ENCODE measurements at places on chromosomes 12 and 14. TPM values are rescaled to one million over a fixed set of nuclear protein-coding genes. Genes with fewer than 3 reads are reported as not detected.

IKZF4 gene
- 2.0 TPM for total RNA-seq

DNA sequence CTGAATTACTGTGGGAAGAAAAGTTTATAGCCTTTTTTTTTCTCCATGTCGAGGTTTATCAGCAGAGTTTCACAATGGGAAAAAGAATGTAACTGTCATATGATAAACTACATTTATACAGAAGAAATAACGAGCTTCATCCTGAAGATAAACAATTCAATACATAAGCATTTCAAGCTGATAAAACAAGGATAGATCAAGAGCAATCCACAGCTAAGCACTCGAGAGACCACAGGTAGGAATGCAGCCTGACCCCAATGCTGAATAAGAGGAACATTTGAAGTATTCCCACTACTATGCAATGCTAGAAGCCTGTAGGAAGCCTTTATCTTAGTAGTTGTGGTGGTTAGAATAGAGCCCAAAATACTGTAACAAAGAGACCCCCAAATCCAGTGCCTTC is 32.6 kb upstream of the DAAM1 start:
- no peak for DNase-seq

GRCh38 chr14:102606296-102606695 is 13.8 kb downstream of the RCOR1 start:
- no peak for DNase-seq

LAG3 gene
- total RNA-seq: 0.49 TPM

DNA sequence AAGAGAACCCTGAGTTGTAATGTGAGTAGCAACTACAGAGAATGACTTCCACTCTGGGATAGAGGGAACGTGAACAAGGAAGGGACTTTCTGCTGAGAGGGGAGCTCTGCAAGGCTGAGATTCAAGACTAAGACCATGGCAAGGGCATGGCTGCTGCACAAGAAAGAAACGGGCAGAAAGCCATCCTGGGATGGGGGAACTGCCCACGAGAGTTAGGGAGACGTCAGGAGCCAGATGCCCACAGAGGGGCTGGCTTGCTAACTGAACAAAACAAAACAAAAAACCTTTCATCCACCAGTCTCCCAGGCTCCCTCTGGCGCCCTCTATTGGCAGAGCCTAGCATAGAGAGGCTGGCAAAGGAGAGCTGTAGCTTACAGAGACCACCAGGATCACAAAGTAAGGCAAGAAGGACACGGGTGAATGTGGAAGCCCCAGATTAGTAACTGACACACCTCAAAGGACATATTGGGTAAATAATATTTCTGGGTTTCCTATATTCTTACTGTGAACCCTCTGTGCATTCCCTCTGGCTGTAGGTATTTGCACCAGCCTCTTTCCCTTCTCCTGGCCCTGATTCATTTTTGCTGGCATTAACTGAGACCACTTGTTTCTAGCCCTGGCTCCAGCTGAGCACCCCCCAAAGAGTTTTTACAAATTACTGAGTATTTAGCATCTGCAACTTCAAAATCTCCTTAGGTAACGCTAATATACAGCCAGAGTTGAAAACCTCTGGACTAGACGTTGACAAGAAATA is 338.3 kb downstream of the EMP1 start:
- DNase-seq: peak; percentile 34

GRCh38 chr14:99687284-99688209 is 3.4 kb downstream of the CYP46A1 start:
- DNase-seq: no peak

DNA sequence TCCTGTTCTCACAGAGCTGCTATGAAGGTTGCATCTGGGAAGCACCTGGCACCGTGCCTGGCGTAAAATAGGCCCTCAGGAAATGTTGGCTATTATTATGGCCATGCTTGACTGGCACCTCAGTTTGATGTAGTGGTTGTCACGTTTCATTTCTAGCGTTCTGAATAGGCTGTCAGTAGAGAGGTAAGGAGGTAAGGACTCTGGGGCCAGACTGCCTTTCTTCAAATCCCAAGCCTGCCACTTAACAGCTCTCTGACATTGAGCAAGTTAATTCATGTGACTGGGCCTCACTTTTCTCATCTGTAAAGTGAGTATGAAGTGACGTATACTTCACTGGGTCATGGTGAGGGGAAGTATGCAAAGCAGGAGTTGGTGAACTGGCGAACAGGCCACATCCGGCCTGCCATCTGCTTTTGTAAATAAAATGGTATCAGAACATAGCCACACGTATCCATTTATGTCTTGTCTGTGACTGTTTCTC is 196.2 kb downstream of the CACNA1C start:
- DNase-seq: no peak

DNA sequence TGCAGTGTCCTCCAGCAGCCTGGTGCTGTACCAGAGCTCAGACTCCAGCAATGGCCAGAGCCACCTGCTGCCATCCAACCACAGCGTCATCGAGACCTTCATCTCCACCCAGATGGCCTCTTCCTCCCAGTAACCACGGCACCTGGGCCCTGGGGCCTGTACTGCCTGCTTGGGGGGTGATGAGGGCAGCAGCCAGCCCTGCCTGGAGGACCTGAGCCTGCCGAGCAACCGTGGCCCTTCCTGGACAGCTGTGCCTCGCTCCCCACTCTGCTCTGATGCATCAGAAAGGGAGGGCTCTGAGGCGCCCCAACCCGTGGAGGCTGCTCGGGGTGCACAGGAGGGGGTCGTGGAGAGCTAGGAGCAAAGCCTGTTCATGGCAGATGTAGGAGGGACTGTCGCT is 15.2 kb downstream of the C12orf43 start:
- no peak for DNase-seq

LRP1-AS gene
- not detected for total RNA-seq

DNA sequence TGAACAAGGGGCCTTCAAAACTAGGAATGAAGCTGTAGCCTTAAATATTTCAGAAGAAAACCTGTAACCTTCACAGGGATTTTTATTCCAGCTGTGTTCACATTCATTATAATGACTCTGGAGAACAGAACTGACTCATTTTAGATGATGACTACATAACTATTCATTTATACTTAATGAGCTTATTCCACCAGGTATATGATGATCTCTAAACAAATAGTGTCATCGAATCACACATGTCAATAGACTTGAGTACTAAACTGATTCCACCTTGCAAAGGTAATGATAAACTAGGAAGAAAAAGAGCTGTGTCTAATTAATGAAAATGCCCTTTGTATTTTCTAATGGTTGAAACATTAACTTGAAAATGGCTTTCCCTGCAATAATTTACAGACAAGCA is 433.2 kb downstream of the PDZRN4 start:
- DNase-seq: no peak

DNA sequence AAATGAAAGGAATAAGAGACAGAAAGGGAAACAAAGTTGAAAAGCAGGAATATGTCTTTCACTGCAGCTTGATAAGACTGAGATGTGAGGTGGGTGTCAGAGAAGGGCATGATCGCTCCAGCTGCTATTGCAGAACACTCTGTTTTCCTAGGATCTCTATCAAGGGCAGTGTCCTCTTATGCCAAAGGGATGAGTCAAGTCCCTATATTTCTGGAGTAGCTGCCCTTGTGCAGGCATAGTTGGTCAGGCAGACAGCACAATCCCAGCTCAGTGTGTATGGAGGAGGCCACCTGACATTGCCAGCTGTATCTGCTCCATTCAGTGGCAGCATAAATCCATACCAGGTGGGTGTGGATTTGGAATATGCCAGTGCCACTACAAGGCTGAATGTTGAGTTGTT is 101.6 kb downstream of the DAD1 start:
- no peak for DNase-seq

GRCh38 chr12:72793796-72794195 is 521.6 kb downstream of the TRHDE start:
- DNase-seq: no peak

GRCh38 chr12:51949342-51950030 is 2.0 kb upstream of the ACVR1B start:
- DNase-seq: no peak

- DNase-seq: no peak
Observed at GRCh38 chr12:184811-185575, 29.0 kb downstream of the SLC6A12 start.

DNA sequence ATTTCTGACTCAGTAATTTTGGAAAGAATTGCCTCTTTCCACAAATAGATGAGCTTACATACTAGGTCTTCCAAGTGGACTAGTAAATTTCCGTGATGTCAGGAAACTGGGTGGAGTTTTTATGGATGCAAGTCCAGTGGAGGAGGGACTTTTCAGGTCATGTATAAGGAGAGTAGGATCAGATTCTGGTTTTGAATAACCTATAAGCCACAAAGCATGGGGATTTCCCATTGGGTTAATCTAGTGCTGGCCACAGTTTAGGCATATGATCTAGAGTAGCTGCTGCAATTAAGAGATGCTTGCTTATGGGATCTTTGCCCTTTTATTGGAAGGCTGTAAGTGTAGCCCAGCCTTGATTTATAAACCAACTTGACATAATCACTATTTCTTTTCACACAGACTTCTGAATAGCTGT is 33.8 kb downstream of the STK38L start:
- DNase-seq: no peak

- DNase-seq: no peak
Observed at GRCh38 chr14:36818794-36819384, 157.2 kb downstream of the PAX9 start.

GRCh38 chr12:42660968-42661937 is 71.7 kb upstream of the PRICKLE1 start:
- no peak for DNase-seq

- no peak for DNase-seq
Observed at GRCh38 chr12:88889326-88890110, 309.2 kb upstream of the KITLG start.

GRCh38 chr14:21098076-21098891 is at the start of gene ZNF219:
ZNF219 (minus strand) TSS chr14:21098655; CDS start chr14:21093591, 5,064 bp downstream.
- peak; percentile 55 for DNase-seq
